ENCODE measurements at places on chromosomes 5 and 9.

DNA sequence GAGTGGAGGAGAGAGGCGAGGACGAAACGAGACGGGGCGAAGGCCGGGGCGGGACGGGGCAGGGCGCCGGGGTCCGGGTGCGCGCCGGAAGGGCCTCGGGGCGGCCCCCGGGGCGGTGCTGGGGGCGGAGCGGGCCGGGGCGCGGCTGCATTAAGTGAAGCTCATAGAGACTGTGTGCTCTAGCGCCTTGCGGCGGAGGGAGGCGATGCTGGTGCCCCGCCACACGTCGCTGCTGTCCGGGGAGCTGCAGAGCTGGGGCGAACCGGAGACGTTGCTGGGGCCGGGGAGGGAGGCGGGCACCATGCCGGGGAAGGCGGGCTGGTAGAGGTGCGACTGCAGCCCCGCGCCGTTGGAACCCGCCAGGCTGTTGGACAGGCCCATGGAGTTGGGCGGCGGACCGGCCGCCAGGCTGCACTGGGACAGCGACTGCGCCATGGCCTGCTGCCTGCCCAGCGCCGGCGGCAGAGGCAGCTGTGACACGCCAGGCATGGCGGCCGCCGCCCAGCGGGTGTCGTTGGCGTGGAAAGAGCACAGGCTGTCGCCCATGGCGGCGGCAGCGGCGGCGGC is 8.3 kb downstream of the OTP start:
- DNase-seq: peak; percentile 67

DNA sequence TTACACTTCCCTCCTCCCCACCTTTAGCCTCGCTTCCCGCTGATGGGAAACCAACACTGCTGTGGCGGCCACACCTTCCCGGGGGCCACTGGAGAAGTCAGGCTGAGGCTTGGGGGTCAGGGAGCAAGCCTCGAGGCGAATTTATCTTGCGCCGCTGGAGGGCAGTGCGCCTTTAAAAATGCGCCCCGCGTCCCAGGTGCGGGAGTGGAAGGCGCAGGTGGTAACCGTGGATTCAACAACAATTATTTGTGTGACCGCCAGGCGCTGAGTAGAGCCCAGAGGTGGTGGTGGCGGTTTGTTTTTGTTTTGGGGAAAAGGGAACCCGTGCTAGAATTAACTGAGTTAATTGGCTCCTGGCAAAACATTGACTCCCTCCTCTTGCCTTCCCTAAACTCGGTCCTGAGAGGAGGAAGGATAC is 1.1 kb downstream of the CFAP77 start:
- peak; percentile 81 for DNase-seq

- DNase-seq: no peak
Measured at GRCh38 chr5:65961633-65962032, 35.3 kb downstream of the ERBIN start.

DNA sequence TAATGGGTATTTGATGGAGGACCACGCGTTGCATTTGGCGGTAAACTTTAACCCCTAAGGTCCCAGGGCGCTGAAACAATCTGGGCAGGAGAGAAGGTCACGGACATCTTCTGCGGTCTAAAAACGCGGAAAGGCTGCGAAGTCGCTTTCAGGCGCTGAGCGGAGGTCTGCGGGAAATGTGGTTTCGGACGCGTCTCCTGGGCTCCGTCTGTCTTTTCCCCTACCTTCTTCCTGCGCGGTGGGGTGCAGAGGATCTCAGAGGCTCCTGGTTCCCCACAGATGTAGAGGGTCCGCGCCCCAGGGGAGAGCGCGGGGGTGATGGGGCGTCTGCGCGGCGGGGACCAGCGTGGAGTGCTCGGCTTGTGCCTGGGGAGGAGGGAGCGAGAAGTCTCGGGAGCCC is 58.4 kb downstream of the ZNF510 start:
- no peak for DNase-seq

GRCh38 chr5:124103671-124104070 is 591.7 kb downstream of the CSNK1G3 start:
- no peak for DNase-seq

GRCh38 chr9:121455527-121456239 is 44.0 kb downstream of the GGTA1 start:
- no peak for DNase-seq

DNA sequence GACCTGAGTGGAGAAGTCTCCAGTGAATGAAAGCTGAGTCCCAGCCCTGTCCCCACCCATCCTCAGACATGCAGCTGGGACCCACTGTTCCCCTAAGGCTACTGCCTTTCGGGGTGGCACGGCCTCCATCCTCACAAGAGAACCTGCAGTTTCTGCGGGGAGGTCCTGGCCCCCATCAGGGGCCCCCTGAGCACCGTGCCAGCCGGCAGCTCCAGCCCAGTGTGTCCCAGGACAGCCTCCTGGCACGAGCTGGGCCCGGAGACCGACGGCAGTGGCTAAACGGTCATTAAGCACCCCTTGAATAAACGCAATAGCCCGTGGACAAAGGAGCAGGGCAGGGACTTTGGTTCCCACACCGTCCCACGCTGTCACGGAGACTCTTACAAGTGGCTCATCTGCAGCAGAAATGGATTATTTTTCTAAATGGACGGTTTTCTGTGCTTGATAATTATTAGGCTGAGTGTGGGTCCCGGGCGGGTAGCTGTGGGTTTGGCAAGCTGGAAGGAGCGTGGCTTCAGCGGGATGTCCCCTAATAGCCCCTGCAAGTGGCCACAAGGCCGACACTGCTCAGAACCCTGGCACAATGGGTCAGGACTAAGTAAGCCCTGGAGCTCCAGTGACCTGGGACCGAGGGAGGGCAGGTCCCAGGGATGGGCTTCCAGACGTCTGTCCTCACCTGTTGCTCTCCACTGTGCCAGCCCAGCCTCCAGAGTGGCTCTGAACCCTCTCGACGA is 17.4 kb downstream of the FAM78A start:
- no peak for DNase-seq

GRCh38 chr5:96880444-96881164 is 4.3 kb downstream of the ERAP2 start:
- no peak for DNase-seq

DNA sequence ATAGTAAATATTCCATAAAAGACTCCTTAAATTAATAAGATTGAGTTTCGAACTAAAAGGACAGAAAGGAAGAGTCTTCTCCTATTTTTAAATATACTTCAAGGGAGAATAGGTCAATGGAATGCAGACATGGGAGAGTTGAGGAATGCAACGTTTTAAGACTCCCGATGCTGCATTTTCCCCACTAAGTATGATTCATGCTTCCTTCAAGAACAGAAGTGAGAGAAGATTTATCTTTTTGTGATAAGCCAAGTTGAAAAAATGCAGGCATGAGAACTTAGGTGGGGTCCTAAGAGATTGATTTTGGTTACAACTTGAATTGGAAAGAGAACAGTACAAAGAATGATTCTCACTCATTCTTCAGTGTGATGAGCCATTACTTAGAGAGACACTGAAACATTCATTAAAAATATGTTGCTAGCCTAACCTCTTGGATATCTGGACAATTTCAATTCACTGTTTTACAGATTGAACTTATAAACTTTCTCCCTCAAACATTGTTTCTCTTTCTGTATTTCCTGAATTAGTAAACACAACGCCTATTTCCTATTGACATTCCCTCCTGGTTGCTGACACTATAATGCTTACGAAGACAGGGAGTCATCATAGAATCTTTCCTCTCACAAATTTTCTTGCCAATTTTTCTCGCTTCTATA is 1666.1 kb upstream of the WWC1 start:
- no peak for DNase-seq

DNA sequence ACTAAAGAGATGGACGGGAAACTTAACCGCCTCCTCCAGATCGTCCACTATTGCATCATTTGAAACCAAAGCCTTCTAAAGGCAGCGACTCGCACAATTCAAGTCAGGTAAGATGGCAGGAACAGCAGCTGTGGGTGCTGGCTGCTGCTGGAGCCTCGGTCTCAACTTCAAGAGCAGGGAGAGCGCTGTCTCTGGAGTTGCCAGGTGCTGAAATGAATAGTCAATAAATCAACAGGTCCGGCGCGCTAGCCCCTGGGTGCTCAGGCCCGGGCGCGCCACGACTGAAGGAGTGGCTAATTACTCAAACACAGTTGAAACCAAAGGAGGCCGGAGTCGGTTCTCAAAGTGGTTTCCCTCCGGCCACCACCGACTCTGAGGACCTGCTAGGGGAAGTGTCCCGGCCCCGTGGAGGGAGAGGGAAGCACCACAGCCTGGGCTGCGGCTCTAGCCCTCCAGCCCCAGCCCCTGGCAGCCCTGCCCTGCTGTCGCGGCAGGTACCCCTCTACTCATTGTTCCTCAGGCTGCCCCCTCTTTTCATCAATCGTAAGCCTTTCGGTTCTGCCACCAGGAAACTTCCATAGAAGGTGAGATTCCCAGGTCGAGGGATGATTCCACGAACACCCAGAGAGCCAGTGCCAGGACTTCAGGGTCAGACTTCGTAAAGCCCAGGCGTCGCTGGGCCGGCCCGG is 804 bp downstream of the TTC39B start:
- peak; percentile 66 for DNase-seq

DNA sequence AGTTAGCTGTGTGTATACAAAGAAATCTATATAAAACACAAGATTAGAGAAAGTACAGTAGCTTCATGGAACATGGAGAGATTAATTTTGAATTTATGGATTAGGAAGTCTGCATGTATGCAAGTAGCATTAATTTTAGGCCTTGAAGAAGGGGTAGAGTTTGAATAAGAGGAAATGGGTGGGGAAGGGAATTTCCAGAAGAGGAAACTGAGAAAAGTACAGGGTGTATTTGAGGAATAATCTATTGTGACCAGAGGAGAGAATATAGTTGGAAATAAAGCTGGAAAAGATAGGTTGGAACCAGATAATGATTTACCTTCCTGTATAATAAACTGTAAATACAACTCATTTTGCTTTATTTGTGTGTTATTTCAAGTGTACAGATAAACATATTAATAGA is 53.6 kb downstream of the CWC27 start:
- DNase-seq: no peak

- DNase-seq: no peak
Measured at GRCh38 chr5:97002983-97003382, 67.1 kb downstream of the LNPEP start.

- DNase-seq: no peak
Measured at GRCh38 chr9:14903040-14903439, 7.2 kb downstream of the FREM1 start.
